ENCODE measurements at places on chromosomes 5 and 9. TPM values are rescaled to one million over a fixed set of nuclear protein-coding genes. Genes with fewer than 3 reads are reported as not detected.

- DNase-seq = no peak
These were observed 31.0 kb downstream of the GADD45G start for GRCh38 chr9:89635816-89636215.

DNA sequence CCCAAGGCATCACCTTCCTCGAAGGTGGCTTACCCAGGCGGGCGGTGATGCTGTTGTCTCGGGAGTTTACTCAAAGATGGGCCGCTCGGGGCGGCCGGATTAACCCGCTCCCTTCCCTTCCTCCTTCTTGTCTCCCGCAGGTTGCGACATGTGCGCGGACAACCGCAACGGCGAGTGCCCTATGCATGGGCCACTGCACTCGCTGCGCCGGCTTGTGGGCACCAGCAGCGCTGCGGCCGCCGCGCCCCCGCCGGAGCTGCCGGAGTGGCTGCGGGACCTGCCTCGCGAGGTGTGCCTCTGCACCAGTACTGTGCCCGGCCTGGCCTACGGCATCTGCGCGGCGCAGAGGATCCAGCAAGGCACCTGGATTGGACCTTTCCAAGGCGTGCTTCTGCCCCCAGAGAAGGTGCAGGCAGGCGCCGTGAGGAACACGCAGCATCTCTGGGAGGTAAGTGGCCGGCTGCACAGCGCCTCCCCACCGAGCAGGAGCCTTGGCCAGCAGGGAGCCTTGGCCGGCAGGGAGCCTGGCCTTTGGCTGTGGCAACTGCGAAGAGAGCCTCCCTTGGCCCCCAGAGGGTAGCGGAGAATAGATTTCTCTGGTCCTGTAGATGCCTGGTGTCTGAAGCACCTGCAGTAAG is 10.6 kb downstream of the PRDM6 start:
- DNase-seq = no peak

- no peak for DNase-seq
These were observed 32.6 kb upstream of the GPX3 start for GRCh38 chr5:150987746-150988145.

GRCh38 chr5:130068988-130069387 is 164.7 kb downstream of the CHSY3 start:
- DNase-seq = no peak

GRCh38 chr5:72467461-72467860 is 39.7 kb downstream of the ZNF366 start:
- DNase-seq = no peak

GRCh38 chr5:175484829-175485228 is 6.5 kb downstream of the SFXN1 start:
- no peak for DNase-seq

GRCh38 chr9:6098431-6098830 is 83.0 kb upstream of the RANBP6 start:
- DNase-seq = no peak

DNA sequence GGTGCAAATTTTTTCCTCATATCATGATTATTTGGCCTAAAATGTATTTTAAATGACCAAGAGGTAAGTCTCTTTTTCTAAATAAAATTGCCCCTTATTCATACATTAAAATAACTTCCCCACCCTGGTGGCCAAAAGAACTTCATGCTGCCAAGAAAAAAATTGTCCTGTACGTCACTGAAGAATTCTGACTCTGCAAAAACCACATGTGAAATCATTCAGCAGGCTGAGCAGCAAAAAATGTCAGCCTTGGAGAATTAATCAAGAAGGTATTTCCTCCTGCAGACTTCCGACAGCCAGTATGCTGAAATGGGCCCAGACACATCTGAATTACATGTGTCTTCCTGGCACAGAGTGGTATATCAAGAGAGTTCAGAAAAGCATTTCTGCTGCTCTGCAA is 94.6 kb upstream of the HMHB1 start:
- no peak for DNase-seq

PCDHAC1 gene
- total RNA-seq = 0.82 TPM

YTHDC2 gene
- 25.4 TPM for total RNA-seq

PCDHB8 gene
- total RNA-seq = 2.1 TPM

IL9 gene
- not detected for total RNA-seq

ELOVL7 gene
- 0.50 TPM for total RNA-seq

PCDHGC3 gene
- total RNA-seq = 67.1 TPM

Data from ovary (tissue), 10 donors.